ENCODE measurements at places on chromosomes 2 and 18. TPM values are rescaled to one million over a fixed set of nuclear protein-coding genes. Genes with fewer than 3 reads are reported as not detected.

- no peaks in the 10 kb centered on the region for H3K36me3 ChIP-seq
- H3K27me3 ChIP-seq = no peaks in the 10 kb centered on the region
- H3K4me3 ChIP-seq = no peak overlapping the region
- no peaks in the 10 kb centered on the region for H3K4me1 ChIP-seq
- no peak overlapping the region for H3K27ac ChIP-seq
- DNase-seq = no peak
Observed at GRCh38 chr2:149119368-149119767, 80.9 kb downstream of the LYPD6B start.

- no peak overlapping the region for H3K27ac ChIP-seq
- H3K4me1 ChIP-seq = peaks cover 7% of the 10 kb centered on the region
- DNase-seq = no peak
- H3K27me3 ChIP-seq = no peaks in the 10 kb centered on the region
- no peaks in the 10 kb centered on the region for H3K36me3 ChIP-seq
- no peak overlapping the region for H3K4me3 ChIP-seq
Observed at GRCh38 chr18:22545066-22545760, 127.5 kb upstream of the CTAGE1 start.

GRCh38 chr2:68845043-68845442 is 26.2 kb downstream of the BMP10 start:
- no peaks in the 10 kb centered on the region for H3K27me3 ChIP-seq
- no peaks in the 10 kb centered on the region for H3K4me1 ChIP-seq
- no peak for DNase-seq
- no peak overlapping the region for H3K4me3 ChIP-seq

GRCh38 chr2:195659982-195660890 is 3.2 kb downstream of the SLC39A10 start:
- peak overlapping the region; percentile 100 for H3K4me3 ChIP-seq
- no peaks in the 10 kb centered on the region for H3K36me3 ChIP-seq
- H3K27me3 ChIP-seq = no peaks in the 10 kb centered on the region
- no peaks in the 10 kb centered on the region for H3K4me1 ChIP-seq

DNA sequence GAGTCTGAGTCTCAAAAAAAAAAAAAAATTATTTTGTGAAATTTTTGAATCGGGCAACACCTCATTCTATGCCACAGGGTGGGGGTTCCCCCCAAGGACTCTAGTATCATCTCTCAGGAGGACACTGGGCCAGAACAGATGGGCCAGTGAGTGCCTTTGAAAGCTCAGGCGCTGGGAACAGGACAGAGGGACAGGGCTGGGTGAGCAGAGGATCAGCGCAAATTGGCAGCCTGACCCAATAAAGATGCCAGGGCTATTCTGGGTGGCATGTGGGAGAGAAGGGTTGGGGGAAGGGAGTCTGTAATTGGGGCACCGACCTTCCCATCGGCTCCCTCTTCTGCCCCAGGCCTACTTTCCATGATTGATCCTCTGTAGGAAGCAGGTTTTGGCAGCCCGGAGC is 44.0 kb downstream of the KIF3C start:
- no peaks in the 10 kb centered on the region for H3K36me3 ChIP-seq
- H3K4me3 ChIP-seq = no peak overlapping the region
- no peaks in the 10 kb centered on the region for H3K4me1 ChIP-seq
- H3K27me3 ChIP-seq = no peaks in the 10 kb centered on the region
- DNase-seq = no peak
- no peak overlapping the region for H3K27ac ChIP-seq

GRCh38 chr2:19120181-19120580 is 238.2 kb downstream of the OSR1 start:
- H3K27me3 ChIP-seq = no peaks in the 10 kb centered on the region
- DNase-seq = no peak
- H3K4me3 ChIP-seq = no peak overlapping the region
- peak overlapping the region; percentile 82 for H3K27ac ChIP-seq
- no peaks in the 10 kb centered on the region for H3K4me1 ChIP-seq

DNA sequence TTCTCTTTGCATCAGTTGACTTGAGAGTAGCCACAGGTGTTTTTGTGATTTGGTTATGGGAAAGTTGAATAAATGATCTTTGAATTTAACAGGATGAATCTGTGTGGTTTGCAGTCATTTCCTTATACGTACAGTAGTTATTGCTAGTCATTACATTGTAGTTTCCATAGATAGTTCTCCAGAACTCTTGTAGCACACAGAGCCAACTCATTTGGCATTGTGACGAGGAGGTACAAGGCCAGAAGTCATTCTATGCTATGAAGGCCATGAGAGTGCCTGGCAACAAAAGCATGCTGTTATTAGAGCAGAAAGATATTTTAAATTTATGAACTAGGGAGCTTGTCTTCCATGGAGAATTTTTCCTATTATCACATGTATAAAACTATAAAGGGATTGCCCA is 973.0 kb upstream of the CHAC2 start:
- H3K27me3 ChIP-seq = no peaks in the 10 kb centered on the region
- no peak overlapping the region for H3K27ac ChIP-seq
- H3K36me3 ChIP-seq = no peaks in the 10 kb centered on the region
- DNase-seq = no peak
- no peak overlapping the region for H3K4me3 ChIP-seq
- H3K4me1 ChIP-seq = no peaks in the 10 kb centered on the region

Gene KIF5C
- 2.7 TPM for total RNA-seq

DNA sequence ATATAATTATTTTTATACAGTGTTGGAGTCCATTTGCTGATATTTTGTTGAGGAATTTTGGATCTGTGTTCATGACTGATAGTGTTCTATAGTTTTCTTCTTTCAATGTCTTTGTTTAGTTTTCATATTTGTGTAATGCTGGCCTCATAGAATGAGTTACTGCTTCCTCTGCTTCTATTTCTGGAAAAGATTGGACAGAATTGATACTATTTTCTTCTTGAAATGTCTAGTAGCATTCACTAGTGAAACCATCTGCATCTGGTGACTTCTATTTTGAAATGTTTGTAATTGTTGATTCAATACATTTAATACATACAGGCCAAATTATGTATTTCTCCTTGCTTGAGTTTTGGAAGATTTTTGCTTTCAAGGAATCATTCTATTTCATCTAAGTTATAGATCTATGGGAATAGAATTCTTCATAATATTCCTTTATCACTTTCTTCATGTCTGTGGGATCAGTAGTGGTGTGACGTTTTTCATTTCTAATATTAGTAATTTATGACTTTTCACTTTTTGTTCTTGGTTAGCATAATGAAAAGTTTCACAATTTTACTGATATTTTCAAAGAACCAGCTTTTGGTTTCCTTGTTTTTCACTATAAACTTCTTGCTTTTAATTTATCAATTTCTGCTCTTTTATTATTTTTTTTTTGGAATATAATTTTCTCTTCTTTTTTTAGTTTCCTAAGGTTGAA is 509.9 kb upstream of the VRK2 start:
- H3K4me1 ChIP-seq = no peaks in the 10 kb centered on the region
- no peaks in the 10 kb centered on the region for H3K27me3 ChIP-seq
- H3K36me3 ChIP-seq = no peaks in the 10 kb centered on the region
- DNase-seq = no peak
- H3K4me3 ChIP-seq = no peak overlapping the region
- no peak overlapping the region for H3K27ac ChIP-seq

DNA sequence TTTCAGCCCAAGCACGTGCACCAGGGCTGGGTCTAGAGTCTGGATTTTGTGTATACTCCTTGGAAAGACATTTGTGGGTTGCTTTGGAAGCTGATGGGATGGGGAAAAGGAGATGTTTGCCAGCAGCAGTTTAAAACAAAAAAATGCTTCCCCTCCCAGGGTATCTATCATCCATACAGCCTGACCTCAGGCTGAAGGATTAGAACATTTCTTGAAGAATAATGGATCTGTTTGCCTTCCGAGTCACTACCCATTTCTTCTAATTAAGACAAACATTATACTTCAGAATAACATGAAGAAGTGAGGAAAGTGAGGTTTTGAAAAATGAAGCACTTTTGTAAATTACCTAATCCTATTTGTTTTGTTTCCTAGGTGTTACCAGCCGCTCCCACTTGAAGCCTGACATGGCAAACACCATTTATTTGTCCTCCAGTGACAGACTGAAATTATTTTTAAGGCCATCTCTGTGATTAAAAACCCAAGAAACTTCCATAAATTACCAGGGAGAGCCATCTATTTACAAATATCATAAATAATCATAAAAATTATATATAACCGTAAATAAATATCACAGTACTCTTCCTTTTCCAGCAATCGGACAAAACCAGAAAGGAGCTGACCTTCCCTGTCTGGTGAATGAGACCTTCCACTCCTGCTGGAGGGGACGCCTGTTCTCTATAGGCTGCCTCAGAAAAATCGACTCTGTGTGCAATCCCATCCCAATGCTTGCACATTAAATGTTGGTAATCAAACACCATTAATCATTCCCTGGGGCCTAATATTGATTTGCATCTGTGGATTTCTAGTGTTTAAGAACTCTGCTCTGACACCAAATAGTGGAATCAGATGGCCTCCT is 106.8 kb downstream of the C1D start:
- no peaks in the 10 kb centered on the region for H3K4me1 ChIP-seq
- H3K36me3 ChIP-seq = no peaks in the 10 kb centered on the region
- no peak for DNase-seq
- no peak overlapping the region for H3K4me3 ChIP-seq
- H3K27me3 ChIP-seq = no peaks in the 10 kb centered on the region
- no peak overlapping the region for H3K27ac ChIP-seq

Data from breast epithelium (tissue), 4 donors.